ENCODE measurements at places on chromosomes 1 and 21.

GRCh38 chr21:21003701-21004100, 5.5 kb downstream of the NCAM2 start:
- no peak for DNase-seq

- DNase-seq = no peak
Measured at GRCh38 chr1:89850844-89851415, 30.1 kb downstream of the LRRC8D start.

DNA sequence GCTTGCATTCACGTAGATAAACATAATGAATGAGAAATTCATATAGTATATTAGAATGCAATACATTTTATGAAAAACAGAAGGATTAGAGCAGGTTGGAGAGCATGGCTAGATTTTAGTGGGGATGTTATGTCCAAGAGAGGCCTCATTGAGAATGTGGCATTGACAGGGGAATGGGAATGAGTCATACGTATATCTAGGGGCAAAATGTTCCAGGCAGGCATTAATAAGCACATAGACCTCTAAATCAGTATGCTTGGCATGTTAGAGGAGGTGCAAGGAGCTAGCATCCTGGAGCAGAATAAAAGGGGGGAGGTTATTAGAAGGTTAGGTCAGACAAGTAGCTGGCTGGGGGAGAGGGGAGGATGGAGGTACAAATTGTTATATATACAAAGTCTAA, 93.0 kb downstream of the USH2A start:
- no peak for DNase-seq

DNA sequence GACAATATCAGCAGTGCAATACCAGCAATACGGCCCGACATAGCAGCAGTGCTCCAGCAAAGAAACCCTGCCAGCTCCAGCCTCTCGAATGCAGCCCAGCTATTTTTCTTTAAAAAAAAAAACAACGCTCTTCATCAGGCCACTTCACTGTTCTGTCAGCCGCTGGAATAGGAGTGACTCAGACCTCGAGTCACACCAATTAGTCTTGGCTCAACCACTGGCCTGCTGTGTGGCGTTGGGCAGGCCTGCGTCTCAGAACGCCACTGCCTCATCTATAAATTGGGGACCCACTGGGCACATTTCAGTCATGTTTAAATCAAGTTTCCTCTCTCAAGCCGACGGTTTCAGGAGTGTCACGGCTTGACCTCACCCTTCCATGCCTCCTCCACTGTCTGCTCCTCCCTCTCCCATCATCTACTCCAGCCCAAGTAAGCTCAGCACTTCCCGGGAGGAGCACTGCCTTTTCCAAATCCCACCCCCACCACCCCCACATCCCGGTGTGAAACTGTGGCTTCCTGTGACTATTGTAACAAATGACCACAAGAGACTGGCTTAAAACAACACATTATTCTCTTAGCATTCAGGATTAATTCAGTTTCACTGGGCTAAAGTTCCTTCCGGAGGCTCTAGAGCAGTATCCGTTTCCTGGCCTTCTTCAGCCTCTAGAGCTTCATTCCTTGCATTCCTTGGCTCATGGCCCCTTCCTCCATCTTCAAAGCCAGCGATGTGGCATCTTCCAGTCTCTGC, 71.9 kb upstream of the EFHD2 start:
- DNase-seq = no peak

- no peak for DNase-seq
Measured at GRCh38 chr21:43815107-43815613, 25.8 kb downstream of the RRP1 start.

DNA sequence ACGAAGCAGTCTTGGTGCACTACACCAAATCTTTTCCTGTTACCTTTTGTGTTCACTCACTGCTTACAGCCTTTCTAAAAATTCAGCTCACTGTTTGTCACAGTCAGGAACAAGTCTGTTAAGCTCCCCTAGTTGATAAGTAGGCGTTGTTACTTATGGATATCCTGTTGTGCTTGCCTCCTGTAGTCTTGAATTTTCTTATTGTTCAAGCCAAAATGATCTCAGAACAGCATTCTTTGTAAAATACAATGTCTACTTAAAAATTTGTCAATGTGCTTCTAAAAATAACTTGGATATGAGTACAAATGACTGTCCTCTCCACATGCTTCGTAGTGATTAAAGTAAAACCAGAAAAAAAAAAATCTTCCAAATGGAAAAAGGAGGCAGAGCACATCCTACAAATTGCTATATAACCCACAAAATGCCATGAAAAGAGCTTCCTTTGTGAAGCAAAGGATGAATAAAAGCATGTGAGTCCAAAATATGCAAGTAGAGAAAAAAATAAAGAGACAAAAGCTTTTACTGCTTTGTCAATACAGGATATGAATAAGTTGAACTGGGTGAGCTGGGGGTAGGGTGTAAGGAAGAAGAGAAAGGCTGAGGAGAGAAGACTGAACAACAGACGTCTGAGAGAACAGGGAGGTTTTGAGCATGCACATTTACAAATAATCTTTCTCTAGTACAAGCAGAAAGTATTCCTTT, 228.9 kb upstream of the ADGRL4 start:
- no peak for DNase-seq

- DNase-seq = no peak
Measured at GRCh38 chr21:45050345-45050796, 24.0 kb upstream of the ADARB1 start.

DNA sequence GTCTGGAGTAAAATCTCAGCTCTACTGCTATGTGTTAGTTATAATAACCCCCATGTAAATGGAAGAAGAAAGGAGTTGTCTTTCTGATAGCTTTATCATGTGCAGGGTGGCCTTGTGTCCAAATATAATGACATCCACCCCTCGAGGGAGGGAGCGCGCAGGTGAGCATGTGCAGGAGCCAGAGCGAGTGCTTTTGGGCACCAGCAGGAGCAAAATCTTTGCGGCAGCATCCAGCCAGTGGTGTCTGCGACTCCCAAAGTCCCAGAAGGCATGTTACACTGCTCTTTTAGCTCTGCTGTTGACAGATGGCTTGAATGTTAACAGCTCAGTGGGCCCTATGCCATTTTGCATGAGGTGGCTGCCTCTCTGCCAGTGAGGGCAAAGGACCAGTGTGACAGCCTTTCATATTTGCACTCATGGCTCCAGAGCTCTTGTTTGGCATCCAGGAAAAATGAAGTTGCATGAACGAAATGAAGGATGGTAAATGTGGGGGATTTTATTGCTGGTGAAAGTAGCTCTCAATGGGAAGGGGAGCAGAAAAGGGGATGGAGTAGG, 146.7 kb downstream of the HMCN1 start:
- no peak for DNase-seq

- no peak for DNase-seq
Measured at GRCh38 chr1:219806642-219807041, 121.7 kb downstream of the SLC30A10 start.

DNA sequence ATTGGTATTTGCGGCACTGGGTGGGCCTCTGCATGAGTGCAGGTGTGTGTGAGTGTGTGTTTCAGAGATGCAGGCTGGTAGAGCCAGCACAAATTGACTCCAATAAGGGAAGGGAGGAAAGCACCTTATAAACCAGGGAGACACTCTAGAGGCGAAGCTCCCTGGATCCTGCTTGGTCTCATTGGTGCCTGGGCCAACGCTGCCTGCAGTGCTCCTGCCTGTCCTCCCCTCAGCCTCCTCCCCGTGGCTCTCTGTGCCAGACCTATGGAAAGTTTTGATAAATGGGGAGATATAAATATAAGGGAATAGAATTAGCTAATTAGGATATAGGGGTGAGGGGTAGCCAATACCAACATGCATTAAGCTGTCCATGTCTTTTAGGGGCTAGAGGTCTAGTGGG, 2.6 kb downstream of the BSND start:
- no peak for DNase-seq

All from stimulated activated CD8-positive, alpha-beta memory T cell treated with anti-CD3 and anti-CD28 coated beads, Interleukin-4, amount 100 ng/mL, for 1 hour (primary cell).